Activated naive CD4-positive, alpha-beta T cell treated with anti-CD3 and anti-CD28 coated beads, Interleukin-2, amount 50 U/mL, for 16 hours (primary cell): ENCODE measurements at places on chromosomes 12 and 14.
A peak's percentile ranks its signal among the peaks of the same experiment; 100 is the strongest.

DNA sequence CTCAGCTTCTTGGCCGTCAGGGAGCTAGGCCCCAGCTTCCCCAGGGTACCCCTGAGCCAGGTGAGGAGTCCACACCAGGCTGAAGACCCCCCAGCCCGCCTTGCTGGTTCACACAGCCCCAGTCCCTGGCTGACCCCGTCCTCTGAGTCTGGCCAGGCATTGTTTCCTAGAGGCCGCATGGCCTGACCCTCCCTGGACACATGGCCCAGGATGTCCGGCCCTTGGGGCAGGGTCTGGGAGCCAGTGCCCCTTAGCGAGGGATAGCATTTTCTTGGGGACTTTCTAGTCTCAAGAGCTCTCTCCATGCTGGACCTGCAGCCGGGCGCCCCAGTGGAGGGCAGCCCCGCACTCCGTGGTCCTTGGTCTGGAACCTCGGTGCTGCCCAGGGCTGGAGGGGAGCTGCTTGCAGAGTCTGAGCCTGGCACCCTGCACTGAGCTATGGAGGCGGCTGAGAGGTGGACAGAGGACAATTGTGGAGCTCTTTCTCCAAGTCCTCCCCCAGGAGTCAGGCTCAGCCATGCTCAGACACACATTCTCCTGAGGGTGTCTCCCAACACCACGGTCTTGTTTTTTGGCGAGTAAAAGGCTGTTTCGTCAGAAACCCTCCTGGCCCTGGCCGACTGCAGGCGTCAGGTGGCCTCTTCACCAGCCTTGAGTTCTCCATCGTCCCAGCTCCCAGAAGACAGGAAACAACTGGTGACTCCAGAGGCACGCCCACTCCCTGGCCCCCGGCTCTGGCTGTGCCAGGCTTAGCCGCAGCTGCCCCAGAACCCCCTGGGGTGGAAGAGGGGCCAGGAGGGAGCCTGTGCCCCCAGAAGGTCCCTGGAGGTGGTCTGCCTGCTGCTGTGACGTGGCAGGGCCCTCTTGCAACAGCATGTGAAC, 17.6 kb upstream of the CRIP2 start:
- no peak for DNase-seq

DNA sequence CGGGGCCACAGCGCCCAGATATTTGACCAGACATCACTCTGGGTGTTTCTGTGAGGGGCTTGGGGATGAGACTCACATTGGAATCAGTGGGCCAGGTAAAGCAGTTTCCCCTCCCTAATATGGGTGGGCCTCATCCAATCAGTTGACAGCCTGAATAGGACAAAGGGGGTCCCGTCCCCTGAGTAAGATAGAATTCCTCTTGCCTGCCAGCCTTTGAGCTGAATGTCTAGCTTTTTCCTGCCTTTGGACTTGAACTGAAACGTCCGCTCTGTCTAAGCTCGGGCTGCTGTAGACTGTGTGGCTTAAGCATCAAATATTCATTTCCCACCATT, 88.8 kb upstream of the DIO3 start:
- DNase-seq = no peak

- no peak for DNase-seq
These were observed 118.3 kb downstream of the SLC25A47 start for GRCh38 chr14:100441271-100441947.

DNA sequence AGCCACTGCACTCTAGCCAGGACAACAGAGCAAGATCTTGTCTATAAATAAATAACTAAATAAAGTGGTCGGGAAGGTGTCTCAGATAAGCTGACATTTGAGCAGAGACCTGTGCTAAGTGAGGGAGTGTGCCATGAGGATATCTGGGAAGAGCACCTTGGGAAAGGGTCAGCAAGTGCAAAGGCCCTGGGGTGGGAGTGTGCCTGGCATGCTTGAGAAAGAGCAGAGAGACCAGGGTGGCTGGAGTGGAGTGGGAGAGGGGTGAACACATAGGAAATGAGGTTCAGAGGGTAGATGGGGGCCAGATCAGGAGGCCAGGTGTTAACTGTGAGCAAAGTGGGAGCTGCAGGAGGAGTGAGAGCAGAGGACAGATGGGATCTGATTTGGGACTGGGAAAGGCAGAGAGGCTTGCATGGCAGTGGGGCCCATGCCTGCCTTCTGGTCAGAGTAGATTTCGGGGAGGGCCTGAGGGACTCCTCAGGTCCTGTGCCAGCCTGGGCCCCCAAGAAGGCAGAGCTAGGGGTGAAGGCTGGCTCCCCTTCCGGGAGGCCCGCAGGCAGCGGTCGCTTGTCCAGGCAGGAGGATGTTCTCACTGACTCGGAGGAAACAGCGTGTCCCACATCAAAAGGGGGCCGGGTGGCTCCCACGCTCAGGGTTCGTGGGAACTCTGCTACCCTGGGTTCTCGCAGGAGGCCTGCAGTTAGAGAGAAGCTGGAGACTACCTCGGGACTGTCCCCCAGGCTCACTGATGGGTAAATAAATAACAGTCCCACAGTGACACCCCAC, 32.6 kb downstream of the DTX1 start:
- DNase-seq = peak; percentile 52

- no peak for DNase-seq
These were observed 3.6 kb downstream of the IFT43 start for GRCh38 chr14:75989134-75989533.

DNA sequence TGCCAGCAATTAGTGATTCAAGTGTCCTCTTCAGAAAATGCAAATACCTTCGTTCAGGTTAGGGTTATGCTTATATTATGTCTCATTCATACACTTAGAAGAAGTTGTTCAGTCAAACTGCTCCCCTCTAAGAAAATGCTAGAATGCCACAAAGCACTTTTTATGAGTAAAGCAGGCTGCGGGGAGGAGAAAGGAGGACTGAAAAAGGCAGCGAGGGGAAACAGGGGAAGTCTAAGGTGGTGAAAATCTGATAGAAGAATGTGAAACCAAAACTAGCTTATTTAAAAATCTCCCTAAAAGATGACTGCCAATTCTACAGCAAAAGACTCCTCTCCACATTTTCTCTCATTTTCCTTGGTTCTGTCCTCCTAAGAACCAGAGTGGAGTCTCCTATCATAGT, 70.1 kb downstream of the PRKD1 start:
- no peak for DNase-seq

DNA sequence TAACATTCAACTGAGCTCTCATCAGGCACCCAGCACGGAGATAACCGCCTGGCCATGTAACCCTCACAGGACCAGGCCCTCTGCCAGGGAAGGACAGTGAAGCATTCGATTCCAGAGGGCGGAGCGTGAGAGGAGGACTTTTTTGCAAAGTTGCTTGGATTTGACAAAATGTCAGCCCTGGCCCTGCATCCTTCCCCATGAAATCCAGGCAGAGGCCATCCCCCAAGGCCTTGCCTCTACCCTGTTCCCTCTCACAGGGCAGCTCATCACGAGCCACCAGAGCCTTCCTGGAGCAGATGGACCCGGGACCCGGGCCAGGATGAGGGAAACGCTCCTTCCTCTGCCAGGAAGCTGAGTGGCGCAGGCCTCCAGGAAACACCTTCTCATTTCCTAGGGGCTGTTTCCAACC, 17.0 kb downstream of the CAMKK2 start:
- no peak for DNase-seq

DNA sequence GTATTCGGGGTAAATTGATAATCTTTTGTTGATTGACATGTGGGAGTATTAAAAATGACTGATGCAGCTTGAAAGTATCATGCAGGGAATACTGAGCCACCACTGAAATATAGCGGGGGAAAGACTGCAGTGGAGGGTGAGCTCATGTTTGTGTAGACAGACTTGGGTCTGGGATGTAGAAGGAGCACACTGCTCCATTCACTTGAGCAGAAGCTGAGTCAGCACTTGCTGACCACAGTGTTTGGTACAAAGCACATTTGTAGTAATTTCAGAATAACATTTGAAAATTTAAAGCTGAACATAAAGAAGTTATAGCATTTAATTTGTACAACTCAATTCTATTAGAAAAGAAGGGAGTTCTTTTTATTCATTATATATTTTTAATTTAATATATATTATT, 304.3 kb upstream of the PRICKLE1 start:
- no peak for DNase-seq

GRCh38 chr14:100583245-100583644, 4.0 kb downstream of the BEGAIN start:
- no peak for DNase-seq

DNA sequence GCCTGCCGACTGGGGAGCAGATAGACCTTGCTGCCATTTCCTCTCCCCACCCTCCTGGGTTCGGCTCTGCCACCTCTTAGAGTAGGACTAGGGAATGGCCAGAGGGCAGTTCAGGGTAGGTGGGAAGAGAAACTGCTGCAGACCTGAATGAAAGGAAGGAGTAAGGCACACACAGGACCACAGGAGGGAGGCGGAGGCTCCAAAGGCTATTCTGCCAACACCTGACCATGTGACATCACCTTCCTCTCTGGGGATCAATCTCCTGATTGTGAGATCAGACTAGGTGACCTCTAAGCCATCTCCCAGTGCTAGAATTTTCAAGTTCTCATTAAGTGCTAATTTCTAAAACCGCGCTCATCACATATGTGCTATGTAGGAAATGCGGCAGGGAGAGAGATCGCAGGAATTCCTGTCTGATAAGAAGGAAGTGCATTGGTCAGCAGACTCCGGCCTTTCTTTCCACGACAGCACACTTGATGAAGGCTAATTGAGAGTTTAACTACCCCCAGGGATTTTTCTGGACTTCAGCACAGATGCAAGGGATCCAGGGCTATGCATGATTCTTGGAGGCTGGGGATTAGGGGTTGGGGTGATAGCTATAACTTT, 11.5 kb upstream of the TSPAN11 start:
- no peak for DNase-seq

GRCh38 chr14:102554821-102555819, 37.3 kb upstream of the RCOR1 start:
- DNase-seq = peak; percentile 69

DNA sequence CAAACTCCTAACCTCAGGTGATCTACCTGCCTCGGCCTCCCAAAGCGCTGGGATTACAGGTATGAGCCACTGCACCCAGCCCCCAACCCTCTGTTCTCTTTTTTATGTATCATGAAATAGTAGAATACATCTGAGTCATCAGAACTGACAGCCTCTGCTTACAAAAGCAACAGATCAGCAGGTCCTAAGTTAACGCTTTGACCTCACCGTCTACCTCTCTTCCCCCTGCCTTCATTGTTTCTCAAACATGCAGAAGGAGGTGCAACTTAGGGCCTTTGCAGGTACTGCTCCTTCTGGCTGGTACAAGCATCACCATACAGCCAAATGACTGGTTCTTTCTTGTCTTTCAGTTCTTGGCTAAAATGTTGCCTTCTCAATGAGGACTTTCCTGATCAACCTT, 249.2 kb downstream of the PAWR start:
- DNase-seq = no peak
